Hematopoietic multipotent progenitor cell treated with erythropoietin and hydrocortisone succinate and interleukin-3 and kit ligand, for 17 days (in vitro differentiated cells): ENCODE measurements at places on chromosomes 7 and 10.

GRCh38 chr10:69647819-69648218 lies 17.8 kb downstream of the FAM241B start:
- DNase-seq: no peak

- DNase-seq: no peak
These were observed 282.7 kb downstream of the WDR11 start for GRCh38 chr10:121133901-121134300.

GRCh38 chr7:118642396-118642795 lies 417.9 kb downstream of the ANKRD7 start:
- DNase-seq: no peak

DNA sequence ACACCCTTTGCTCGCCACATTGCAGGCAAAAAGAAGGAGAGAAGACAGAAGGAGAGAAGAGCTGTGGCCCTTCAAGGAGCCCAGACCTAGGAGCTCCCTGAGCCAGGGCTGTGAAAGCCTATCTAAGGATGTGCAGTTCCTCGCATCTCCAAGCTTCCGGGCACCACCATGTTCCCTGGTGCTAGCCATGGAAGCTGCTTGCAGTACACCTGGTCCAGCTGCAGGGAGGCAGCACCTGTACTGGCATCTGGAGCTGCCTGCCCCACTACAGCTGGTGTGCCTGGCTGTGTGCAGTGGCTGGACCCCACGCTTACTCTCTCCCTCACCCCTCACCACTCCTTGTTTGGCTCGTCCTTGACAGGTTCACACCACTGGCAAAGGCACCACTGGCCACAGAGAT lies 1111.8 kb upstream of the POT1 start:
- no peak for DNase-seq

DNA sequence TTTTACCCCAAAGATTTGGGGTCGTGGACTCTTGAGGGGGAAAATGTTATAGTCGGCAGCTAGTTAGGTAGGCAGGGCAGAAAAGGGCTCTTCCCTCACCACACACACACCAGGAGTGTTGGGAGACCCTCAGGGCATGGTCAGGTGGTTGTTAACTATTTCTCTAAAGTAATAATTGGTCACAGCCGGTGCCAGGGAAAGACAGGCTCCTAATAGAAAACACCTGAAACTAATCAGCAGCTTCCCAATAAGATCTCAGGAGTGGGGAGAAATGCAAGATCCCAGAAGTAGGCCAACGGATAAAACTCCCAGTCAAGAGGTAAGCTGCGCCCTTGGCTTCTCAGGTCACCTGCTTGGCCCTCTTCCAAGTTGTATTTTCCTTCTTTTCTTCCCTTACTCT lies 213.1 kb downstream of the PHTF2 start:
- no peak for DNase-seq

- no peak for DNase-seq
These were observed 247.6 kb upstream of the HGF start for GRCh38 chr7:82017334-82017943.

DNA sequence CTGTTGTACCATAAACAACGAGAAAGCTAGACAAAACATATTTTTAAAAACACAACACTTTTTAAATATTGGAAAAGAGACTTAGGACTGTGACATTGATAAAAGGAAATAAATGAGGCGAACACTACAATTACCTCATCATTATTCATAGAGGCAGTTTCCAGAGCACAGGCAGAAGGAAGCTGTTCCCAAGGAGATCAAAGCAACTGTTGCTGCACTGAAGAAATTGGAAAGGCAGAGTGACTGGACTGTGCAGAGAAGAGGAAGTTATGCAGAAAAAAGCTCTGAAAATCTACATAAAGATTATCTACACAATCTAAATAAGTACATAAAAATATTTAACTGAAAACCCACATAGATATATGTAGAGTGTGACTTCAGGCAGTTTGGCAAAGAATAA lies 32.8 kb downstream of the MYO3A start:
- DNase-seq: no peak

- no peak for DNase-seq
These were observed 304.5 kb downstream of the SDHAF3 start for GRCh38 chr7:97422046-97422445.

DNA sequence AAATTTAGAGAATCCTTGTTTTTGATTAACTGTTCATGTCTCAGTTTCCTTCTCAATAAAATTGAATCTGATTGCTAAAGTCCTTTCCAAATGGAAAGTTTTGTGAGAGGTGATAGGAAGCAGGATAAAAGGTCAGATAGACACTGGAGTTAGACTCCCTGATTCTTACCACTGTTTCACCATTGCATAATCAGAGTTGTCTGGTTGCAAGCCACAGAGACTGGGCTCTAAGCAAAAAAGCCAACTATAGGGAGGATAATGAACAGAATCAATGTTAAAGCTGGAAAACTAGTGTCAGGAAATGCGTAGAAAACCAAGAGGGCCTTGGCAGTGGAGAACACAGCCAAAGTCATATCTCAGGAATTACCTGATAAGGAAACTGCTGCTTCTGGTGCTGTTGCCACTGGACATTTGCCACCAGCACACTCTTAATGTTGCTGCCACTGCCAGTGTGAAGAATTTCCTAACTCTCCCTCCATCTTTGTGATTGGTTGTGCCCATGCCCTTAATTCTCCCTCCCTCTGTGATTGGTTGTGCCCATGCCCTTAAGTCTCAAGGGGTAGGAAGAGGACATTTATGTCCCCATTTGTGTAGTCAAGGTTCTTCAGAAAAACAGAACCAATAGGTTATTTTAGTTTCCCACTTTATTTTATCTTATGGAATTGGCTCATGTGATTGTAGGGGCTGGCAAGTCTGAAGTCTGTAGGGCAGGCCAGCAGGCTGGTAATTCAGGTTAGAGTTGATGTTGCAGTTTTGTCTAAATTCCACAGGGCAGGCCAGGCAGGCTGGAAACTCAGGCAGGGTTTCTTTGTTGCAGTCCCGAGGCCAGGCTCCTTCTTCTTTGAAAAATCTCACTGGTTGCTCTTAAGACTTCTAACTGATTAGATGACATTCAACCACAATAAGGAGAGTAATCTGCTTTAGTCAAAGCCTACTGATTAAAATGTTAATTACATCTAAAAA lies 639.0 kb downstream of the REEP3 start:
- no peak for DNase-seq

- no peak for DNase-seq
These were observed 5.3 kb upstream of the CLIP2 start for GRCh38 chr7:74283858-74284447.

DNA sequence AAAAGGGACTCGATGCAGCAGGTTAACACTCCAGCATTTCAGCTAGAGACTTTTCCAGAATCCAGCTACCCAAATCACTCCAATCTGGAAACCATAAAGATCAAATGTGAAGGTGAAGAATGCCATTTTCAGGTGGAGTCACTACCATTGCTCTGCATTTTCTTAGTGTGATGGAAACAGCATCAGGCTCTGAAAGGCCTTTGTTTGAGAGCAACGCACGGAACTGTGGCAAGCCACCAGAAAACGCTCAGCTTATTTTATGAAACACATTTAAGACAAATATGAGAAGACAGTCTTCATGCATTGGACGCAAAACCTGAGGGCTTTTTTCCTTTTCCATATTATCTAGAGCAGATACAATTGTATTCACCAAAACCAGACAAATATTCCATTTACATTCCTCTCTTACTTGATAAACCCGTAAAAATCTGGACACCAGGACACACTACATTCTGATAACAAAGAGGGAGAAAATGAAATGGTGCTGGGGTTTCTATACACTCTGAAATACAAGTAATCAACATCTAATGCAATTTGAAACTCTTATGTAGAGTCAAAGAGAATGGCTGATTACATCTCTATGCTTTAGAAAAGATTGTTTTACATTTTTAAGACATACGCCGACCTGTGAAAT lies 99.1 kb downstream of the NRP1 start:
- DNase-seq: no peak

DNA sequence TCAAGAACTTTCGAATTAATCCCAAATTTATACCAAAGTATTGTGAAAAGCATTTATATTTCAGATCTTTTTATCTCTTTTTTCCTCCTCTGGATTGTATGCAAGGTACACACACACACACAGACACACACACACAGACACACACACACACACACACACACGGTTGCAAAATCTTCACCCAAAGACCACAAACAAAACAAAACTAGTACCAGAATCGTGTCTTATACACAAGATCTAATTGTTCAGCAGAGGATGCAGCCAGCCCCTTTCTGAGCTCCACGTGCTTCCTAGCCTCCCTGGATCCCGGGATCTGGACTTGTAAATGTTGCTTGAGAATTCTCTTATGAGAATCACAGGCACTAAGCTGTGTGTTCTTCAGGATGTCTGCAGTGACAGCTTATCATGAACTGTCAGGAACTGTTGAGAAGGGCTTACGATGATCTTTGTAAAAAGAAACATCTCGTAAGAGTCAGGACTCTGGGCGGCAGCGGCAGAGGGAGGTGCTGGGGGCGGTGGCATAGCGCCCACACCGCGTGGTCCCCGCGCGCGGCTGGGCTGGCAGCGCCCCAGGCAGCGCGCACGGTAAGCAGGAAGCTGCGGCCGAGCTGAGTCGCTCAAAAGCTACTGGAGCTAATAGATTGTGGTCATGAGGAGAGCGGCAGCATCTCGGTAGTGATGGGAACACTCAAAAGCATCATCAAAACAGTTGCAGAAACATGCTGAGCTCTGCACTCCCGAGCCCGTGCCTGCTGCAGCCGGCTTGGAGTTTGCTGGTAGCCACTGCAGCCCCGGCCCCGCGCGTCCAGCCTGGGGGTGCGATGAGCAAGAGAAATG lies 277.6 kb downstream of the GATA3 start:
- no peak for DNase-seq

DNA sequence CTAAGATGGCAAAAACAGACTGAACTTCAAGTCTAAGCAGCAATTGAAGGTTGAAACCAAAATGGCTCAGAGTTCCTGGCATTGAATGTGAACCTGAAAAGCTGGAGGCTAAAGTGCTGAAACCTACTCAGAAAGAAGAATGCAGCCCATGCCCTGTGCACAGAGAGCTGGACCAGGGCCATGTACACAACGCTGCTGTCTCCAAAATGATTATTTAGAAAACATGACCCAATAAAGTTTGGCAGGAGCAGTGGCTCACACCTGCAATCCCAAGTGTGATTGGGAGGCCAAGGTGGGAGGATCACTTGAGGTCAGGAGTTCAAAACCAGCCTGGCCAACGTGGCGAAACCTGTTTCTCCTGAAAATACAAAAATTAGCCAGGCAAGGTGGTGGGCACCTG lies 158.9 kb downstream of the AKR1D1 start:
- no peak for DNase-seq

DNA sequence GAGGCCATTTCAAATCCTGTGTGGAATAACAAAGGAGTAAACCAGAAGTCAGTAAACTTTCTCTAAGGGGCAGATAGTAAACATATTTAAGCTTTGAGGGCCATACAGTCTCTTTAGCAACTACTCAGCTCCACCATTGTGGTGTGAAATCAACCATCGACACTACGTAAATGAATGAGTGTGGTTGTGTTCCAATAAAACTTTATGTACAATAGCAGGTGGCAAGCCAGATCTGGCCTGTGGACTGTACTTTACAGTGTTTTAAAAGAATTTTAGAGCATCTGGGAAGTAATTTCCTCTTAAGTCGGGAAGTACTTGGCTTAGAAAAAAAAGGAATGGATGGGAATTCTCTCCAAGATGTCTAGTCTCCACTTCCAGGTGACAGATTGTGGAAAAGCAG lies 71.3 kb downstream of the ARHGAP22 start:
- no peak for DNase-seq

DNA sequence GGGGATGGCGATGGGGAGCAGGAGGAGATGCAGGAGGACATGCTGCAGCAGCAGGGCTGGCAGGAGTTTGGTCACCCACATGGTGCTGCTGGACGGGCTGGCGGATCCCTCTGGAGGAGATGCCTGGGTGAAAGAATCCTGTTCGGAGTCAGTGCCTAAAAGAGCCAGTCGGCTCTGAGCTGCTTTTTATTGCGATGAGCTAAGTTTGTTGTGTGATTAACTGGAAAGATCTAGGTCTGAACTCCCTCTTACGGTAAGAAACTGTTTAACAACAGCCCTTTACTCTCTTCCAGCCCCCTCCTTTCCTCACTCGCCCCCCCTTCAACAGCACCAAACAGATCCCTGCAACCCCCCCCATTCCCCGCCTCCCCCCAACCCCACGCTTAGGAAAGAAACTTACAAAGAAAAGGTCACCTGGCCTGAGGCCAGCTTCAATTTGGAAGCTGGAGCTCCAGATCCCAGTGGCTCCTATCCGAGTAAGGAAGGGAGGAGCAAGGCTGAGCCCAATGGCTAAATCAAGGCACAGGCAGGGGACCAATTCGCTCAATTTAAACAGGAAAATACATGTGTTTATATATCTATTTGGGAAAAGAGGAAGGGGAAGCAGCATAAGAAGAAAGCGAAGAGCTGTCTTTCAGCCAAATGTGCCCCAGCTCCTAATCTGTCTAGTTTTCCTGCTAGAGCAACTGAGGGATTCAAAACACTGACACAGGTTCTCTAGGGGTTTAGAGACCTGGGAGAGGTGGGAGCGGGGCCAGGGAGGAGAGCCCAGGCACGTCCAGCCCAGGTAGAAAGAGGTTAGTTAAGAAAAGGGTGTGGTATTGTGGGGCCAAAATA lies at the start of gene HGF:
Gene HGF, minus strand, starts transcription at position 157 of the 837 bp plus-strand sequence. Its CDS starts 76 bp downstream, at position 81.
- DNase-seq: no peak

- DNase-seq: no peak
These were observed 614.9 kb downstream of the KCNMA1 start for GRCh38 chr10:77022671-77023070.

DNA sequence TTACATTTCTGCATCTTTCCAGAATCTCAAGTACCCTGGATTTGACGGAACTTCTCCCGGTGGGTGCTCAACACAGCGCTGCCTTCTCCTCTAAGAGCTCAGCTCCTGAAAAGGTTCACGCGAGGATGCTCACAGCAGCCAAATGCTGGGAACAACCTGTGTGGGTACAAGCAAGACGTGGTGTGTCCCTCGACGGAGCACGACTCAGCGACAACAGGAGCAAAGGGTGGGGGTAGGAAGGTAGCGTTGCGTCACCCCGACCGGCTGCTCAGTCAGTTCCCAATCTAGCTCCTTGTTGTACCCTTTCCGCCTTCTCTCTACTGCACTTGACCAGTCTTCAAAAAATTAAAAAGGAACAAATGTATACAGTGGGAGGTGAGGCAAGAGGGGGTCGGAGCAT lies 117.3 kb downstream of the PTPRN2 start:
- no peak for DNase-seq
